ENCODE measurements at places on chromosomes 1 and 21.

- no peak for DNase-seq
These were observed 33.9 kb upstream of the PDC start for GRCh38 chr1:186494832-186495271.

- peak; percentile 94 for DNase-seq
These were observed 41.8 kb downstream of the GATAD2B start for GRCh38 chr1:153880962-153881361.

GRCh38 chr21:36203603-36203889, 46.9 kb downstream of the DOP1B start:
- DNase-seq = no peak

- DNase-seq = no peak
These were observed 200.8 kb upstream of the ST6GALNAC5 start for GRCh38 chr1:76666499-76666898.

- no peak for DNase-seq
These were observed 39.2 kb downstream of the NSL1 start for GRCh38 chr1:212752252-212752933.

- DNase-seq = peak; percentile 29
These were observed 196.2 kb downstream of the ZC3H11B start for GRCh38 chr1:219416598-219417238.

- DNase-seq = no peak
These were observed 64.6 kb downstream of the KCNAB2 start for GRCh38 chr1:6110326-6110725.
